ENCODE measurements at places on chromosomes 6 and 20.
A peak's percentile ranks its signal among the peaks of the same experiment; 100 is the strongest.

DNA sequence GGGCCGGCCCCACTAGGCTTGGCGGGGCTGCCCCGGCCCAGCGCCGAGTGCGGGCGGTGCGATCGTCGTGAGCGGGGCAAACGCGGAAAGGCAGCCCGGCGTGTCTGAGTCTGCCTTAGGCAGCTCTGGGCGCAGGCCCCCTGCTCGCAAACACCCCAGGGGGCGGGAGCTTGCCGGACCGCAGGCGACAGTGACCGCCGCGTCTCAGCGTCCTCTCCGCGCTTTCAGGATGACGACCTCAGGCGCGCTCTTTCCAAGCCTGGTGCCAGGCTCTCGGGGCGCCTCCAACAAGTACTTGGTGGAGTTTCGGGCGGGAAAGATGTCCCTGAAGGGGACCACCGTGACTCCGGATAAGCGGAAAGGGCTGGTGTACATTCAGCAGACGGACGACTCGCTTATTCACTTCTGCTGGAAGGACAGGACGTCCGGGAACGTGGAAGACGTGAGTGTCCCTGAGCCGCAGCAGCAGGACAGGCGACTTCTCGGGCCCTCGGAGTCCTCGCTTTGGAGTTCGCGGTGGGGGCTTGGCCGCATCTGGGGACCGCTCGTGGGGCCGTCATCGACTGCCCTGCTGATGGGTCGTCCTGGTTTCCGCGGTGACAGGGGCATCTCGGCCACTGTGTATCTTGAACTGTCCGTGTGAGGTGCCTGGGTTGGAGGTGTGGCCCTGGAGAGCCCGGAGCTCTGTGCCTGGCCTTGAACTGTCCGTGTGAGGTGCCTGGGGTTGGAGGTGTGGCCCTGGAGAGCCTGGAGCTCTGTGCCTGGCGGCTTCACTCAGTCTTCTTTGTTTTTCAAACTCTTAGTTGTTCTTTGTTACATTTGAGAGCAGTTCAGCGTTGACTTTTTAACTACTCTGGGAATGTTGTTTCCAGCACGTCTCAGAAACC, 786 bp downstream of the ADRM1 start:
- peak; percentile 34 for DNase-seq

- no peak for DNase-seq
These were observed 53.4 kb downstream of the LYRM2 start for GRCh38 chr6:89585154-89585553.

GRCh38 chr6:125499535-125499934, 197.8 kb upstream of the HDDC2 start:
- DNase-seq, result no peak

DNA sequence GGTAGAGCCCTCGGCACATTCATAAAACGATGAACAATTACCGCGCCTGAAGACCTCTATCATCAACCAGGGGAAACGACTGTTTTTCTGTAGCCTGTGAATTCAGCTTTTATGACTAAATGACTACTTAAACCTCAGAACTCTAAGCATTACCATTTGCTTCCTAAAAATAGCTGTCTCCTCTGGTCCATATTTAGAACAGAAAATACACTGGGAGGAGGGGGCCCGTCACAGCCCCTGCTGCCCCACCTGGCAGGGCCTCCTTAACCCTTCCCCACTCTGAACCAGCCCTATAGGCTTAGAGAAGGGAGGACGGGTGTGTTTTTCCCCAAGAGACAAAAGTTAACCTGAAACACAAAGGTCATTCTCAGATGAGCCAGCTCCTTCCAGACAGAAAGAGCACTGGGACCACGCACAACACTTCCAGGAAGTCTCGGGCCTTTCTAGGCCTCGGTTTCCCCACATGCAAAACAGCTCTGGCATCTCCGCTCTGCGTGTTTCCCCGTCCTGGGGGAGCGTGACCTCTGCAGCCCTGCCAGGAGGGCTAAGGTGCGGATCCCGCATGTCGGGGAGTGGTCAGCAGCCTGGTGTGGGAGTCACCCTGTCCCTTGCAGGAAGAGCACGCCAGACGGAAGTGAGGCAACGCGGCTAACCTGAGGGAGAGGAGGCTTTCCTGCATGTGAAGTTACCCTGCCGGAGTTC, 193.9 kb downstream of the DLL1 start:
- DNase-seq, result no peak
